Activated CD8-positive, alpha-beta memory T cell treated with anti-CD3 and anti-CD28 coated beads for 48 hours (primary cell): ENCODE measurements at places on chromosomes 16 and 17.

- DNase-seq, result no peak
Observed at GRCh38 chr16:10312784-10313724, 72.8 kb upstream of the ATF7IP2 start.

DNA sequence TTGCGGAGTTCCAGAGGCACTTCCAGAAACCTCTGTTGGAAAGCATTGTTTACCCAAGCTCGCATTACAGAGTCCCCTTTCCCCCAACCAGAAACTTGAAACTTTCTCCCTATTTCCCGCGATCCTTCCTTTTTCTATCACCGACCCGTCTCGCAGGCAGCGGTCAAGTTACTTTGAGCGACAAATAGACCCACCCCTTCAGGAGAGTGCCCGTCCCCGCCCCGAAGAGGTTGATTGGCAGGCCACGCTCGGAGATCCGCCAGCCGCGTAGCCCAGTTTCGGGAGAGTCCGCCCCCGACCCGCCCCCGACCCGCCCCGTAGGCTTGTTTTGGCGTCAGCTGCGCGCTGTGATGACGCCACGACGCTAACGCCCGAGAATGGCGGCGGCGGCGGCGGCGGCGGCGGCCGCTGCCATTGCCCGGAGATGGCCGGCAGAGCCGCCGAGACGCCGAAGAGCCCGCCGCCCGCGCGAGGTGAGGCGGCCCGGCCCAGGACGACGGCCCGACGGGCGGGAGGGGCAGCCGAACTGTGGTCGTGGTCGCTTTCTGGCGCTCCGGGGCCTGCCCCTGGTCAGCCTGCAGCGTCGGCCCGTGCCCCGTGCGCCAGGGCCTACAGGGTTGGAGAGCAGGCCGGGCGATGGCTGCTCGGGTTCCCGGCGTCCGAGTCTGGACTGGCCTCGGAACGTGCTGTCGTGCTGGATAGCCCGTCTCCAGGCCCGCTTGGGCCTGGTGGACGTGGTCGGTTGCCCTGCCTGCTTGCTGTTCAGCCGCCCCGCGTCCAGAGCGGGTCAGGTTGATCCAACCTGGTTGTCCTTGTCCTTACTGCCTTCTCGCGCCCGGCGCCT lies at the start of gene PSKH1:
Gene PSKH1, plus strand, starts transcription at position 356 of the 844 bp plus-strand sequence. CDS start 15,496 bp downstream, outside the sequence.
- peak; percentile 70 for DNase-seq

DNA sequence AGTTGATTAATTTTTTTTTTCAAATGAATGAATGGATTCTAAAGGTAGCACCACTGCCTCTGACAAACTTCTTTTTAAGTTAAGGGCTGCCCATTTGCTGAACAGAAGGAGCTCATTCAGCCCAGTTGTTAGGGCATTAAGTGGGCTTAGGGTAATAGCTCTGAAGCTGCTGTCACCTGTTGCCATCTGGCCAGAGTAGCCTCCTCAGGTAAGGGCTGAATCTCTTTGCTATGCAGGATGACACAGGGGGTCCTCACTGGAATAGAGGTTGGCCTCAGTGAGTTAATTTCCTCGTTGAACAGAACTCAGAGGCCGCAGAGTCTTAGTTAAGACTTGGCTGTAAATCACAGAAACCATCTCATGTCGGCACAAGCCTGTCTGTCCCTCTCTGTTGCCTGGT lies 232.8 kb downstream of the CCDC182 start:
- no peak for DNase-seq

DNA sequence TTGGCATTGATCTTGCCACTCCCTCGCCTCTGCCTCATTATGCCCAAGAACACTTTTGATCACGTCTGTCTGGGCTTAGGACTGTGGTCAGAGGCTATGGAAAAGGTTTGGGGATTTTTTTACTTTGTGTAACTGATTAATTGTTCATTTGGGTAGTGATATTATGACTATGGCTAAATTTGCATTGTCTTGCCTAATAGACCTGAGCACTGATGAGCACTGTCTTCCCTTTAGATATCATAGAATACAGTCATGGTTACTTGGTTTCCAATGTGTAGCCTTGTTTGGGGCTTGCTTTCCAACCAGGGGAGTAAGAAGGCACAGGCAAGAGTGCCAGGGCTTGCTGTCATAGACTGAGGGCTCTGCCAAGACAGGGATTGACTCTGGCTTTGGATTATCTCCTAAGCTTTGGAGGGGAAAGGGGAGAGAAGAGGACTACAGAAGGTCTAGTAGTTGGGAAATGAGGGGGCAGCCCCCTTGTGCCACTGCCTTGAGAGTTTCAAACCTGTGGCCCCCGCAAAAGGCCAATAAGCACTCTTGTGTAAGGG lies 13.7 kb downstream of the LIMD2 start:
- DNase-seq, result no peak

GRCh38 chr16:85124636-85125346 lies 12.5 kb upstream of the CIBAR2 start:
- DNase-seq, result no peak

GRCh38 chr17:36848008-36848902 lies 89.0 kb upstream of the LHX1 start:
- DNase-seq, result no peak

GRCh38 chr16:9903-10665 lies 43.3 kb downstream of the POLR3K start:
- no peak for DNase-seq

- no peak for DNase-seq
Observed at GRCh38 chr16:54843424-54843750, 87.3 kb upstream of the IRX5 start.

DNA sequence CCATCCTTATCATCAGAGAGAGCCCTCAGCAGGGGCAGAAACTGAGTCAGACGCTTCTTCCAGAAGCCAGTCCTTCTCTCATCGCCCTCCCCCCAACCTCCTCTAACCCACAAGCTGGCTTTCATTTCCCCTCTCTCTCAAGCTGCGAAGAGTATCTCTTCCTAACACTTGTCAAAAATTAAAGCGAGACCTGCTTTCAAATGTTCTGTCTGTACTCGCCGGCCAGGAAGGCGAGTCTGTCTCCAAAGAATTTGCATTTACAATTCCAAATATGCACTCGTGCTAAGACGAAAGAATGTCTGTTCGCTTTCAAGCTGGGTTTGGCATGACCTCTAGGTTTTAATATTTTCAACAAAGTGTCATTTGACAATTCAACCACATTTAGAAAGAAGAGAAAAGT lies 140.4 kb downstream of the RGS9 start:
- DNase-seq, result no peak

- DNase-seq, result no peak
Observed at GRCh38 chr16:84047206-84047605, 4.6 kb upstream of the SLC38A8 start.

- DNase-seq, result no peak
Observed at GRCh38 chr17:45288825-45289224, 26.9 kb upstream of the SPATA32 start.

DNA sequence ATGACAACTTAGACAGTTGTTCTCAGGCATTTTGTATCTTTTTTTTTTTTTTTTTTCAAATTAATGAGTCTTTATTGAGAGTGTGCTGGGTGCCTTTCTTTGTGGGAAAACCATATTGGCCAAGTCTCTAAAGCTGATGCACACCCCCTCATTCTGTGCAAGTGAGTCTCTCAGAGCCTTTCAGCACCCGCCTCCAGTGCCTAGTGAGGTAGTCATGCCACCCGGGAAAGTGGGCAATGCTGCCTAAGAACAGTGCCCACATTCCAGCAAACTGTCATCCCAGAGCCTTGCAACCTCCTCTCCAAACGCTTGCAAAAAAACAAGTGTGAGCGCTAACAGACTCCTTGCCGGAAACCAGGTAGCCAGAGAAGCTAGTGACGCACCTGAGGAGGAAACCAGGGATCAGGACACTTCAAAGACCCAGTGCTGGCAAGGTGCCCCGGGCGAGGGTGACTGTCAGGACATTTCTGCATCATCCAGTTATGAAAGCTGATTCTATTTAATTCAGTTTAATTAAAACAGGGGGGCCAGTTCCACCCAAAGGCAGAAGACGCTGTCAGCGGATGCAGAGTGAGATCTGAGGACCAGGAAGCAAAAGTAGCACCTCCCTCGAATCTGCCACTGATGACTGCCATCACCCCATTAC lies 34.9 kb downstream of the SMARCE1 start:
- DNase-seq, result no peak

DNA sequence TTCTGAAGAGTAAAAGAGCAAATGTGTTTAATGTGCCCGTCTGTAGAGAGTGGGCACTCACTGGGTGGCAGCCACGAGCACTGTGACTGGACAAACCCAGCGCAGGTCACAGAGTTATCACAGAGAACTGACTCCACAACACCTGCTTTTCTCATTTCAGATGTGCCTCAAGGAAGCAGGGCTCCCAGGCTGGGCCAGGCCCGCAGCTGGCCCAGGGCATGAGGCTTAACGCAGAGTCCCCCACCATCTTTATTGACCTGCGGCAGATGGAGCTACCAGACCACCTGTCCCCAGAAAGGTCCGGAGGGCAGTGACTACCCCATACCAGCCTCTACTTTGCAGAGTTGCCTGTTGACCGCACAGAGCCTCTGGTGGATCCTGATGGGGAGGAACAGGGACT lies 11.9 kb downstream of the DNAAF8 start:
- no peak for DNase-seq

DNA sequence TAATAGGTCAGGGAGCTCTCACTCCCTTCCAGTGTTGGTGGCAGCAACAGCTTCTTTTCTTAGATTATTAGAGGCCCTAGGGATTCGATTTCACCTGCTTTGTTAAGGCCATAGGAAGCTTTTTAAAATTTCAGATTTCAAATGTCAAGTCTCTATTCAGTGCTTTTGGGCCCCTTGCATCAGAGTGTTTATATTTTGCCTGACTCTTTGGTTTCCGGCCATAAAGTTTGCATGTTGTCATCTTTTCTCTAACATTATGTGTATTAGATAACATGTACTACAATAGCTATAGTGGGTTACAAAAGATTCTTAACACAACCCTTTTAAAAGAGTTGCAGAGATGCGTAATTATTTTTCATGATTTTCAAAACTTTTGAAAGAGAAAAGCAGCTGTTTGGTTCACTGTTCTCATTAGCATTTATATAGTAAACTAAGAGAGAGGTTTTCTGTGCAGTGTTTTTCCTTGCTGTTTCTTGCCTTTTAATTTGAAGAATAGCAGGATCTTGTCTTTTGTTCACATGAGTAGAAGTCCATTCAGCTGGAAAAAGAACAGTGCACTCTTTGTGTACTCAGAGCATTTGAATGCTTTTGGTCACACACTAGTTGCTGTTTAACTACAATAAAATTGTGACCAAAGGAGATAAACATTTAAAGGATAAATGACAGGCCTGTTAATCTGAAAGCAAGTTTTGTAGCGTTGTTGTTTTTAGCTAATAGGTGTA lies 52.5 kb downstream of the FTO start:
- DNase-seq, result no peak

- DNase-seq, result no peak
Observed at GRCh38 chr17:55434721-55435120, 13.1 kb upstream of the MMD start.

DNA sequence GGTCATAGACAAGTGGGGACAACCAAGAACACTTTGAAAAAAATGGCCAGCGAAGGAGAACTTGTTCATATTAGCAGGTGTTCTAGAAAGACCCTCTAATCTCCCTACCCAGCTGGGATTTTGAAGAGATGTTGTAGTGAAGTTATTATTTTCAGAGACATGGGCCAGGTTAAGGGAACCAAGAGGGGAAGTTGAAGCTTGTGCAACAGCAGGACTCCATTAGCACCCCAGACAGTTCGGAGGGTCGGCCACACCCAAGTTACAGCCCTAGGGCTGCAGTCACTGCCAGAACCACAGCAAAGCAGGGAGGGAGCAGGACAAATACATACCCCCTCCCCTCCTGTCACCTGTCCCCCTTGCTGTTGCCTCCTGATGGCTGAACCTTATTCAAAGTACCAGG lies 42.3 kb downstream of the WSB1 start:
- no peak for DNase-seq

- no peak for DNase-seq
Observed at GRCh38 chr16:79092846-79093245, 507.7 kb downstream of the MAF start.

DNA sequence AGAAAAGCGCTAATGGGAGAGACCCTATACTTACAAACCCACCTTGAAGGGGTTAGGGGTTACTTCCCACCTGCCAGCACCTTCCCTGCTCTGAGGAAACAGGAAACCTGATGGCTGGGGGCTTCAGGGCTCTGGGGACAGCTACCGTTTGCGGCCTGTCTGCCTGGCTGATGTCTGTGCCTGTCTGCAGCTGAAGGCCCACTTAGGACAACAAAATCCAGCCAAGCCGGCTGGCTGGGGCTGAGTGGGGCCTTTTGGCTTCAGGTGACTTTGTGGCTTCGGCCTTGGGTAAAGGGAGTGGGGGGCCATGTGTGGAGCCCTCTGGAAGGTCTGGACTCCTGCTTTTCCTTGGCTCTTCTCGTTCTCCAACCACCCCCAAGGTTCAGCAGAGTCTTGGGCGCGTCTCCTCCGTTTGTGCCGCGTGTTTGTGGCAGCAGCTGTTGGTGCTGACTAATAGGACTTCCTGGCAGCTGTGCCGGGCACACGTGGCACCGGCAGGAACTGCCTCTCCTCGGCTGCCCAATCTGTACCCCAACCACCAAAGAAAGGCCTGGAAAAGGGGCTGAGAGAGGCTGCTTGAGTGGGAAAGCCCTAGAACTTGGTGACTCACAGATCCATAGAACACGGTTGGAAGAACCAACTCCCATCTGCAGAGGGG lies 186.7 kb downstream of the MSI2 start:
- no peak for DNase-seq

DNA sequence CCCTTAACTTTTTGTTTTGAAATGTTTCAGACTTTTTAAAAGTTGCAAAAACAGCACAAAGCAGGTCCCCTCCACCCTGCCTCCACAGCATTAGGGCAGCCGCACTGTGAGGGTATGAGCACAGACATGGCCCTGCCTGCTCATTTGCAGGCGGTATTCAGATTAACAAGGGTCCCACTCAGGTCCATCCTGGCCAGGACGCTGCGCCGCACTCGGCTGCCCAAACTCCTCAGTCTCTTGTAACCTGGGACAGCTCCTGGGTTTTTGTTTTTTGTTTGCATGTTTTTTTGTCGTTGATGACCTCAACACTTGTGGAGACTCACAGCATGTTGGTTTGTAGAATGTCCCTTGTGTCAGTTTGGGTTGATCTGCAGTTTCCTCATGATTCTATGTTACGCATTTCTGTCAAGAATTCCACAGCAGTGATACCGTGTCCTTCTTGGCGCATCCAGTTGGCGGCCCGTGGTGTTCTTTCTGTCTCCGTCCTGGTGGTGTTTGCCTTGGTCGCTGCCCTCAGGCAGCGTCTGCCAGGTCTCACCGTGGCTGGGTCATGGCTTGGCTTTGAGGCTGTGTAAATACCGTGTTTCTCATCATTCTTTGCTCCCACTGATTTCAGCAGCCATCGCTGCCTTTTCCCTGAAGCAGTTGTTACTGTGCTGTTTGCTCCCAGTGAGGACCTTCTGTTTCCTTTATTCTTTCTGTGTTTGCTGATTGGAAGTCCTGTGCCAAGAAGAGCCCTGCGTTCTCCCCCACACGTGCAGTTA lies 18.5 kb downstream of the CRAMP1 start:
- no peak for DNase-seq

DNA sequence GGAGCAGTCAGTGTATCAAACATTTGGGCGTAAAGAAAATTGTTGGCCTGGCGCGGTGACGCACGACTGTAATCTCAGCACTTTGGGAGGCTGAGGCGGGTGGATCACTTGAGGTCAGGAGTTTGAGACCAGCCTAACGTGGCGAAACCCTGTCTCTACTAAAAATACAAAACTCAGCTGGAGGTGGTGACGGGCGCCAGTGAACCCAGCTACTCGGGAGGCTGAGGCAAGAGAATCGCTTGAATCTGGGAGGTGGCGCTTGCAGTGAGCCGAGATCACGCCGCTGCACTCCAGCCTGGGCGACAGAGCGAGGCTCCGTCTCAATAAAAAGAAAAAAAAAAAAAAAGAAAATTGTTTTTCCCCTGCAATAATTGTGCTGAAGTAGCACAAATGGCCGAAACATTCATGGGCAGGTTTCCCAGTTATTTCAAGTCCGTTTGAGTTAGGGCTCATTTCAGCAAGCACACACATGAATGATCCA lies 1.4 kb downstream of the GCSH start:
- DNase-seq, result no peak

GRCh38 chr17:65220732-65221131 lies 83.6 kb downstream of the RGS9 start:
- DNase-seq, result no peak
